ENCODE measurements at places on chromosomes 5 and 9.

DNA sequence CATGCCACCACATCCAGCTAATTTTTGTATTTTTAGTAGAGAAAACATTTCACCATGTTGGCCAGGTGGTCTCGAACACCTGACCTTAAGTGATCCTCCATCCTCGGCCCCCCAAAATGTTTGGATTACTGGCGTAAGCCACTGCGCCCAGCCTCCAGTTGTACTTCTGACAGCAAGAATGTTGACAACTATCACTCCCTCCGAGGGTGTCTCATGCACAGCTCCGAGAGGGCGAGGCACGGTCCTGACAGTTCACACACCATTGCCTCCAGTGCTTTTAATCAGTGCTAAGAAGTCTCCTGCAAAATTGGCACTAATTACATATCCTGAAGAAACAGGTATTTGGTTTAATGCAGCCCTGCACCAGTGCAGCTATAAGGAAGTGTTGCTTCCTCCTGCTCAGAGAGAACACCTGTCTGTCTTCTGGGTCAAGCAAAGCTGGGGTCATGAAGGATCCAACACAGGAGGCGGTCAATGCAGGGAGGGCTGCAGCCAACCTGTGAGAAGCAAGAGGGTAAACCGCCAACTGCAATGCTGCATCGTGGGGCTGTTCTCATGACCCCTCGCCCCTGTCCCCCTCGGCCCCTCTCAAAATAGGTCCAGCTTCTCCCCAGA is 184.0 kb downstream of the MED10 start:
- no peak for DNase-seq

DNA sequence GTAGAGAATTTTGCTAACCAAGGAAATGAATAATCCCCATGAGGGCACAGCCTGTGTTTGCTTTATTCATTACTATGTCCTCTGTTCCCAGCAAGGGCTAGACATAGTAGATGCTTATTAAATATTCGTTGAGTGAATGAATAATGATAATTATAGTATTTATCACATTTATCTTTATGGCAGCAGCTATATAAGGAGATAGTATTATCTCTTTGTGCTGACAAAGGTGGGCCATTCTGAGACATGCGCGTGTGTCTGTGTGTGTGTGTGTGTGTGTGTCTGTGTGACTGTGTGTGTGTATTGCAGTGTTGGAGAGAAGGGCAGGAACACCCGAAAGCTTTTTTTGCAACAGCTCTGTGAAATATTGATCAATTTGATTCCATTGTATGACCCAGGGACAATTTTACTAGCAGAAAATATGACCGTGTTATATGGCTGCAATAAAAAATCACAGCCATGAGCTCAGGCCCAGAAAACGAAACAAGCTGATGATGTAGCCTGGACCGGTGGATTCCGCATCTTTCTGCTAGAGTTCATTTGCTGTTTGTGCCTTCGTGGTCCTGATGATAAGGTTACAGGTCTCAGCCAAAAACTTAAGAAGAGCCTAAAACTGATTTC is 39.8 kb downstream of the ZNF618 start:
- no peak for DNase-seq

DNA sequence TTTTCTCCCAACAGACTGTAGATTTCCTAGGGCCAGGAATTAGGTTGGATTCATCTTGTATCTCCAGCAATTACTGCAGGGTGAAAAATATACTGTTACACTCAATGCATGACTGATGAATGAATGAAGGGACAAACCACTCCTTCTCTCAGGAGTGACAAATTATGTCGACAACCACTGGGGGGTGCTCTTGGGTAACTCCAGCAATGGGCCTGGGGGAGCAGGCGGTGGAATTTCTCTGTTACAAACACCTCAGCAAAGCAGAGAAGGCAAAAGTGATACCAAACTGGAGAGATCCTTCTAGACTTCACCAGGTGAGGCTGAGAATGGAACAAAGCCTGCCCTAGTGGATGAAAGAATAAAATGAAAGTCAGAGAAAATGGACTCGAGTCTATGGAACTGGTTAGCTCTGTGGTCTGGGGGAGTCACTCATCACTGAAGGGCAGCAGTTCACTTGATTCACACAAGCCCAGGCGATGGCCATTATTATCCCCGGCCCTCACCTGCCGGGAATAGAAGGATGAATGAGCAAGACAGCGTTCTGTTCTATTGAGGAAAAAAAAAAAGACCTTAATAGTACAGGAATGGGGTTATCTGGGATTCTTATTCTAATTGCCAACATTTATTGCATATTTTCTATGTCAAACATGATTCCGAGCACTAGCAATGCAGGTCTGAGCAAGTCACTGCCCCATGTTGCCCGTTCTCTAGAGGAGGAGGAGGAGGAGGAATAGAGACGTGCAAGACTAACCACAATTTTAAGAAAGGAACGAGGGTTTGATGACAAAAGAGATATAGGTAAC is 341.1 kb downstream of the ASTN2 start:
- DNase-seq, result no peak

DNA sequence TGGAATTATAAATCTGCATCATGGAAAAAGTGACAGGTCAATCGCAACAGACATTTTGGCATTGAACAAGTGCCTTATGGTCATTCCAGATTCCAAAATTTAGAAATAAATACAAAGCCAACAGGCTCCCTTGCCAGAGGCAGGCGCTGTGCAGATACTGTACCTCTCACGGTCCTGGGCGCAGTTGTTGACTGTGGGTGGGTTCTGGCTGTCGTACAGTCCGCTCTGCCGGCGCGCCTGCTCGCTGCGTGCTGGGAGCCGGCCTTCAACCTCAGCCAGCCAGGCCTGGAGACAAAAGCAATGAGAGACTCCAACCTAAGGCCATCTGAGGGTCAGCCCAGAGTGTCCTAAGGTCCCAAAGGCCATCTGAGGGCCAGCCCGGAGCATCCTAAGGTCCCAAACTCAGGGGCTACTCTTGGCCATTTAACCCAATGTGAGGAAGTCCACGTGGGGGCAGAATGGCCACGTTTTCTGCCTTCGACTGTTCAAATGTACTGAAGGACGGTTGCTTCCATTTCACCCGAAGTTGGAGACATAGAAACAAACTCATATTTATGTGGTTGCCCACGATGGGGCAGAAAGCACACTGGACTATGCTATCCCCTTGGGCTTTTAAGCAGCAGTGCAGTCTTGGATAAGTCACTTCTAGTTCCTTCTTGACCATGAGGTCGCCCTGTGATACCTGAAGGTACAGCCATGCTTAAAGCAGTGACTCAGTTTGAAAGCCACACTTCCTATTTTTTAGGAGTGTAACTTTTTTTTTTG is 65.2 kb downstream of the USP20 start:
- DNase-seq, result no peak

GRCh38 chr5:140319833-140320232 is 16.9 kb upstream of the PFDN1 start:
- no peak for DNase-seq

GRCh38 chr5:11588803-11589202 is 315.4 kb downstream of the CTNND2 start:
- DNase-seq, result no peak

DNA sequence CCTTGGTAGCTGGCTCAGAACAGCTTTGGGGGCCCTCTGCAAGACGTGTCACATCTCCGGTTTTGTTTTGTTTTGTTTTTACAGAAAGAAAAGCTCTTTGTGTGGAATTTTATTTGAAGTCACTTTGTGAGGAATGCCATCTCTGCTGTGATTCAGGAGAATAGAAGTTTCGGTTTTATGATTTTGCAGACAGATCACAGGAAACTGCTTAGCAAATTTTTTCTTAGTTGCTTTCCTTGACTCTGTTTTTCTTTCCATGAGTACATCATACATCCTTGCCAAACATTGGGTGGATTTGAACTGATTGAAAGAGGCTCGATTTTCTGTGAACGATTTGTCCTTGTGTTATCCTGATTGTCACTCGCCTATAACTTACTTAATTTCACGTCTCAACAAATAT is 5.1 kb downstream of the SEMA5A start:
- no peak for DNase-seq

- DNase-seq, result no peak
Measured at GRCh38 chr9:12448246-12448645, 244.9 kb upstream of the TYRP1 start.

DNA sequence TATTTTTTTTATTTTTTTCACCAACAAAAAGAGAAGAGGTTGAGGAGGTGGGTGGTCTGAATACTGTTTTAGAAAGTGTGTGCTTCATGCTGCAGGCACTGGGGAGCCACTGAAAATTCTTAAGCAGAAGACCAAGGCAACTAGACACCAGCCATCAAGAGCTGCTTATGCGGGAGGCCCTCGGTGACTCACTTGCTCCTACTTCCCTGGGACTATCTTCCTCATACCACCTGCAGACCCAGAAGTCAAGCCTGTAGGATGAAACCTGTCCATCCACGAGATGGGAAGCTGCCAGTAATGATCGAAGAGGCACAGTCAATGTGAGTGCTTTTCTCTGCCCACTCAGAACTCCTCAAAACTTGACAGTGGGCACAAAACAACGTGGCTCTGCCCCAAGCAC is 125.8 kb upstream of the SLC44A1 start:
- no peak for DNase-seq

DNA sequence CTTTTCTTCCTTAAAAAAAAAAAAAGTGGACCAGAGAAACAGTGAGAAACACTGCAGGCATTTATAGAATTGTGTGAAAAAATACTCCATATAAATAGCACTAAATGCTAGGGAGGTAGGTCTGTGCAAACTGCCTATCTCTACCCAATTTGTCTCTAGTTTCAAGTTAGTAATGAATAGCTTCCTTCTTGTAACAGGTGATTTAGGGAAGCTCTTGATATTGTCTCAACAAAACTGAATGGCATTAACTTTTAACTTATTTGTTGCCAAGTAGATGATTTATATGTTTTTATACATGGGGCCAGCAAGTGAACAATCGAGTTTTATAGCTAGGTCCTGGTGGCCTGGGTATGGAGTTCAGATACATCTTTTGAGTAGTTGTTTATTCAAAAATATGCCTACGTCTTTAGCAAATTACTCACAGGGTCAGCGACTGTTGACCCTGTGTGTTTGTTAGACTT is 283.6 kb downstream of the NR3C1 start:
- no peak for DNase-seq

DNA sequence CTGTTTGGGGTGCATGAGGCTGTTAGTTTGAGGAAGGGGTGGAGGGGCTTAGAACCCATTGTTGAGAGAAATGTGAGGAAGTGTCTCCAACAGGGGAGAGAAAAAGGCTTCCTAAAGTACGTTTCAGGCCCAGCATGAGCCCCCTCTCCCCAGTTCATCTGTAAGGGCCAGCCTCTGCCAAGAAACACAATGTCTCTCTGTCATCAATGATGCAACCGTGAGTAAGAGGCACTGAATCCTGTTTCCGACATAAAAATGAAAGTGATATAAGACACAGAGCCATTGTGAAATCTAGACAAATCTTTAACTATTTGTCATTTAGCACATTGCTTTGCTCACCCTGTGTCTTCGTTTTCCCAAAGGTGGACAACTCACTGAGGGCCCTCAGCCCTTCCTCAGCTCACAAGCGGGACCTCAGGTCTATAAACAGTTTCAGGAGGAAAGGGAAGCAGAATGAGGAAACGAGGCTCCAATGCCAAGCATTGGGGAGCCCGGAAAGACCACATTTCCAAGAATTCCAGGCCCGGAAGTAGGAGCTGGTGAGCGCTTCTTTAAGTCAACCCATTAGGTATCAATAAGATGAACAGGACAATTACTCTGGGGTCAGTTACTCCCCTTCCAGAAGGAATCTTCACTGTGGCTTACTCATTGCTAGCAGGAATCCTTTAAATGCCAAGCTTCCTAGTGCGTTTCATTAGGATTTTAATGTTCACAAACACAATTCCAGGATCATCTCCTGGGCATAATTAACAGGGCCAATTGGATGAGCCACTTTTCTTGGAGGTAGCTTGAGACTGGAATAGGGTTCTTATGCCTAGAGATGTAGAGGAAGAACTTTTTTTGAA is 59.0 kb upstream of the KLF4 start:
- DNase-seq, result no peak

DNA sequence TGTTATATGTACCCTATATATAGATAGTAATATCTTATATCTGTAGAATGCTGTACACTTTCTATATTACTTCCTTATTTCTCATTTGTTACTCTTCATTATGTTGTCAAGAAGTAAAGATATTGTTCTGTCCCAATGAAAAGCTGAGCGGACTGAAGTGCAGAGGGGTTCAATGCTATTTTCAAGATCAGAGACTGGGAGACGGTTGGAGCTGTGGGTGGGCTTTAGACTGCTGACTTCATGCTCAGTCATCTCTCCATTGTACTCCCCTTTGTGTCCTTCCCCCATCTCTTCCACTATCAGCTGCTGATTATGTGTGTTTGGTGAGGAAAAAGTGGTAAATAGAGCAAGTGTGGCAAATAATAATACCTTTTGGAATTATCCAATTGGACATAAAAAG is 532.3 kb upstream of the ZNF608 start:
- no peak for DNase-seq

DNA sequence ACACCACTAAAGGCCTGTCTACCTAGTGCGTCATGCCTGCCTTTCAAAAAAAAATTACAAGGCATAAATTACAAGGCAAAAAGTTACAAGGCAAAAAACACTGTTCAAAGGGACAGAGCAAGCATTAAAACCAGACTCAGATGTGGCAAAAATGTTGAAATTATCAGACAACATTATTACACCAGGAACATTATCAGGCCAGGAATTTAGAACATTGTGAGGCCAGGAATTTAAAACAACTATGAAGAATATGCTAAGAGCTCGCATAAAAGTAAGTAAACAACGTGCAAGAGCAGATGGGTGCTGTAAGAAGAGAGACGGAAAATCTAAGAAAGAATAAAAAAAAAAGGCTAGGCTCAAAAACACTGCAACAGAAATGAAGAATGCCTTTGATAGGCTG is 18.2 kb upstream of the MLANA start:
- no peak for DNase-seq

DNA sequence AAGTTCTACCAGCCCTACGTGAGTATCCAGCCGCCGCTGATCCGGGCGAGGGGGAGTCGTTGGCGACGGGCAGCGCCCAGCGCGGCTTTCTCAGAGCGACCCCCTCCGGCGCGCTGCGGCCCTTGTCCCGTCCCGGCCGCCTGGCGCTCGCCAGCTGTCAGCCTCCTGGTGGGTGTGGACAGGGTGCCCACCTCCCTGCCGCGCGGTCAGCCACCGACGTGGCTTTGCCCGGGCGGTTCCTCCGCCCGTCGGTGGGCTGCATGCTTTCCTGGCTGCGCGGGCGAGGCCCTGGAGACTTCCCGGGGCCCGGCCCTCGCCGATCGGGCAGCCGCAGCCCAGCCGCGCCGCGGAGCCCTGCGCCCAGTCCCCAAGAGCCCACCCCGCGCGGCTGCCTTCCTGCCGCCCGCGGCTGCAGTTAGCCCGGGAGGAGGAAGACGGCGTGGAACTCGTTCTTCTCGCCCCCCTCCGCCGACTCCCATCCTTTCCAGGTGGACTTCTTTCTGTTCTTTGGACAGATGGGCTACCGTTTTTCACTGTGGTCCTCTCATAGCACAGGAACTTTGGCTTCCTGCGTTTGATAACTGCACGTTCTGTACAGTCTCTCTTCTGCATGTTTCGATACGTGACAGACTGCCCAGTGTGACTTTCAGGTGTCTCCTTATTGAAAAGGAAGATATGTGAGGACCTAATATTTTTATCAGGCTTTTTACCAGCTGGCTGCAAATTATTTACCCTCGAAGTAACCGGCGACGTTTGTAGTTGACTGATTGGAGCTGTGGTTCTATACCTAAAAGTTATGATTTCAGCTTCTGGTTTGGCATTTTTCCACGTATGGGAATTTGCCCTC is 577 bp downstream of the AP3S1 start:
- no peak for DNase-seq

All from cortex of kidney (tissue), 1 donor.